ENCODE measurements at places on chromosomes 16 and 17.

DNA sequence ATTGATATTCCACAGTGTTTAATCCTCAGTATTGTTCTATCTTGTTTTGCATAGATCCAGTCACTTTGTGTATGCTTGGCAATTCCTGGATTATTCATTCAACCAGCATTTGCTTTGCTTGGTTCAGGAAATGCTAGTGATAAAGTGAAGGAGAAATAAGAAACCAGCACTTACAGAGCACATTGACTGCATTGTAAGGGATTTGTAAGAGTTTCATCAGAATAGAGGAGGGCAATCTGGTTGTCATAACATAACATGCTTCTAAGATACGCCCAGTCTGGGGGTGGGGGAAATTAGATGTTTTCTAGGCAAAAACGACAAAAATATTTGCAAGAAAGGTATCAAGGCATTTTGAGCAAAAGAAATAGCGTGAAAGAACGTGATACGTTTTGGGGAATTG, 40.4 kb downstream of the TNRC6A start:
- DNase-seq = no peak

DNA sequence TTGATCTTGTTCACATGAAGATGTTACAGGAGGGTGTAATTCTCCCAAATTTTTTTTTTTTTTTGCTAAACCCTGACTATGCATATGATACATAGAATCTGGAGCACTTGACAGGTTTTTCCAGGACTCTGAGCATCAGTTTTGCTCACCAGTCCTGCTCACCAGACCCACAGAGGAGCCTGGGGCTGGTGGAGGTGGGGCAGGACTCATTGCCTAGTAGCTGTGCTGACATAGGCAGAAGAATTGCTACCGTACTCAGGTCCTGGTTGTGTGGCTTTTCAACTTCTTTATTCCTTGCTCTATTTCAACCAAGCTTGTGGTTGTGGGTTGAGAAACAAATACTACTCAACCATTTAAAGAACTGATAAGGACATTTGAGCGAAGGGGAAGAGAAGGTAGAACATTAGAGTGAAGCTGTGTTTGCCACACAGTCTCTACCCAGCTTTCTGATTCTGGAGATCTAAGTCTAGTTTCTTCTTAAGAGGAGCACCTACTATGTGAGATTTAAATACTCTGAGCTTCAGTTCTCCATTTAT, 212.4 kb downstream of the UTP18 start:
- no peak for DNase-seq

GRCh38 chr16:87939562-87940423, 3.5 kb upstream of the CA5A start:
- DNase-seq = no peak

DNA sequence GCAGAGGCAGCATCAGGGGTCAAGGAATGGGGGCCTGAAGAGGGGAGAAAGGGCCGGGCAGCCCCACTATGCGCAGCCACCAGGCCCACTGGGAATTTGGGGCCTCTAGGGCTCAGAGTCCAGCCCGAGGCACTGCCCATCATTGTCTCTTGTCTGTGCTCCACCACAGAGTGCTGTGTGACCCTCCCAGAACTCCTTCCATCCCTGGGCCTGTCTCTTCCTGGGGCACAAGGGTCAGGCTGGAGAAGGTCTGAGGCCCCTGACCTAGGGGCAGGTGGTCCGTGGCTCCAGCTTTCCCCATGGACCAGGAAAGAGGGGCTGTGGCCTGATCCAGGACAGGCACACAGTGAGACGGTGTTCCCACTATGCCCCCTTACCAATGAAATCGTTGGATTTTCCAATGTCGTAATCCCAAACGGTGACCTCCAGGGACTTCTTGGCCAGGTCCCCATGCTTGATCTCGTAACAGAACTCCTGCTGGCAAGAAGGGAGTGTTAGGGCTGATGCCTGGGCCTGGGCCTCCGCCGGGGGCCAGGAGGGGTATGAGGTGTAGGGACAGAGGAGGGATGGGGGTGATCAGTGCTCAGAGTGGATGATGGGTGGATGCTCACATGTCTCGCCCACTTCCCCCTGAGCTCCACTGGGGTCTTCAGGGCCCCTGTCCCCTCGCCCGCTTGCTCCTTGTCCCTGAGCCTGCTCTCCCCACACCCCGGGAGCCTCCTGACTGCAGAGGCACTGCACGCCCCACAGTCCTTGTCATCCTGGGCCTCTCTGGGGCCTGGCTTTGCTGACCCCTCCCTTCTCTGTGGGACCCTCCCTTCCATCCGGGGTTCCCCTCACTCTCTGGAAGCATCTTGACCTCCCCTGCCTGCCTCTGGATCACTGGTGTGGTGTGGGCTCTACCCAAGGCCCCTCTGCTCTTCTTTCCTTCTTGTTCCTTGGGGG, 10.7 kb downstream of the SCGB1C2 start:
- DNase-seq = no peak

DNA sequence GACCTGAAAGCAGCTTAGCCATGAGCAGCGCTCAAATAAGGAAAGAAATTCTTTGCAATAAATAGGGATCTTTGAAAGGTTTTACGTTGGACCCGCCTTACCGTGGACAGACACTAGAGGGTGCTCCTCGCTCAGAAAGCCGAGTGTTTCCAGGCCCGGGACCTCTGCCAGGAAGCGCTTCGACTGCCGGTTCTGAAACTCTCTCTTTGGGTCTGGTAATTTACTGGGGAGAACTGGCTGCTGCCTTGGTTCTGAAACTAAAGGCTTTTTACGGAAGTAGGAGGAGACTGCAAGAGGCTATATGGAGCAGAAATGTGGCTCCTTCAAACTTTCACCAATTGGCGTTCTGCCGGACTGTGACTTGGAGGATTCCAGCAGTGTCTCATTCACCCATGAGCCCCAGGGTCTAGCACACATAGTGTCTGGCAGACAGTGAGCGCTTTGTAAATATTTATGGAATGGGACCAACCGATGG, 45.6 kb upstream of the HOXB9 start:
- DNase-seq = peak; percentile 49

GRCh38 chr16:27244363-27244755, 24.2 kb downstream of the NSMCE1 start:
- DNase-seq = no peak

GRCh38 chr16:73204359-73205152, 156.6 kb upstream of the ZFHX3 start:
- no peak for DNase-seq

GRCh38 chr17:63338272-63338671, 107.8 kb downstream of the CYB561 start:
- no peak for DNase-seq
